ENCODE measurements at places on chromosomes 7 and 10. TPM values are rescaled to one million over a fixed set of nuclear protein-coding genes. Genes with fewer than 3 reads are reported as not detected.

Gene ARHGAP22
- total RNA-seq, result 6.4 TPM

Gene CPVL
- 22.5 TPM for total RNA-seq

Gene ZNF503
- total RNA-seq, result 19.4 TPM

Gene SPDYE16
- 2.5 TPM for total RNA-seq

Gene KLLN
- 0.33 TPM for total RNA-seq

Gene FMC1
- total RNA-seq, result 27.1 TPM

Gene GTPBP10
- 16.8 TPM for total RNA-seq

Gene COL28A1
- 25.5 TPM for total RNA-seq

Gene SPDYE5
- not detected for total RNA-seq

Gene GRID2IP
- total RNA-seq, result not detected
